ENCODE measurements at places on chromosomes 3 and 15. TPM values are rescaled to one million over a fixed set of nuclear protein-coding genes. Genes with fewer than 3 reads are reported as not detected.

GRCh38 chr3:135226057-135226456 lies 431.0 kb downstream of the EPHB1 start:
- no peak for DNase-seq

- no peak for DNase-seq
Observed at GRCh38 chr3:7545334-7545733, 684.4 kb downstream of the GRM7 start.

GRCh38 chr15:60798821-60799220 lies 319.9 kb upstream of the ICE2 start:
- no peak for DNase-seq

DNA sequence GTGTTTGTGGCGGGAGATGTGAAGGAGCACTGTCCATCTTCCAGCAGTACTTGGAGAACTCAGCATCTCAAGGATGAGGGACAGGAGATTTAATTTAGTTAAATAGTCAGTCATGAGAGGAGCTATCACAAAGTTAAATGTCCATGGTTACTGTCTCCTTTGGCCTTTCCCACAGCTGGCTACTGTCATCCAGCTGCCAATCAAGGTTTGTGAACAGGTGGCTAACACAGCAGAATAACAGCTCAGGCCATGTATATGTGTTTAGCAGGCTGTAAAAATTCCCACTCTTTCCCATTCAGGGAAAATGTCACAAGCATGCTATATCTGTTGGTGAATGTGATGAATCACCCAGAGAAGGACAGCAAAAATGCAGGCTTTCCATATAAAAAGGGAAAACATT lies 120.5 kb downstream of the TMEM108 start:
- DNase-seq, result no peak

GRCh38 chr3:58008141-58009025 lies at the start of gene FLNB:
TSS of gene FLNB (plus strand) at chr3:58008422. CDS start at chr3:58008565, 143 bp downstream.
- DNase-seq, result no peak

GUCA1C gene
- total RNA-seq, result not detected

SLC22A13 gene
- total RNA-seq, result 0.97 TPM
